ENCODE measurements at places on chromosomes 3 and 15.

DNA sequence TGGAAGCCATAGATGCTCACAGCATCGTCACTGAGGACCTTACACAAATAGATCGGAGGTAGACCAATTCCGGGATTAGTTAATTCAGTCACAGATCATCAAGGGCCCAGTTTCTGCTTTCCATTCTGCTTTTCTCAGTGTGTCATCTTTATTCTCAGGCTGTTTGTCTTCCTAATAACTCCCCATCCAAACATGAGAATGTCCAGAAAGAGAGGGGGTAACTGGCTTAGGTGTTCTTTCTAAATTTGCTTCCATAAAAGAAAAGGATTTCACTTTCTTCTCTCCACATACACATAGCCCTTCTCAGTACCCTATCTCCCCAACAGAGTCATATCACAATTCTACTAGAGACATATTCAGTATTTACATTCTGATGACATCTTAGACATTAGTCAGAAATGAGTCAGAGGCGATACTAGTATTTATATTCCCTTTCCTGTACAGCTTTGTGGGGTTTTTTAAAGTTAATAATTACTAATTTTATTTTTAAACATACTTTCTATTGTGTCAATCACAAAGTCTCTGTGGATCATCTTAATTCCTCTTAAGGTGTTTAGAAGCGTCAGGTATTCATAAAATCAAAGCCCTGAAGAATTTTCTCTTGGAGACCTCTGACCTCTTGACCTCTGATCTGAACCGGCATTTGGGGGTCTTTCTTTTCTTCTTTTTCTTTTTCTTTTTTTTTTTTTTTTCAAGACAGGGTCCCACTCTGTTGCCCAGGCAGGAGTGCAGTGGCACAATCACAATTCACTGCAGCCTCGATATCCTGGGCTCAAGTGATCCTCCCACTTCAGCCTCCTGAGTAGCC, 24.3 kb upstream of the IL12A start:
- H3K4me1 ChIP-seq: peaks cover 9% of the 10 kb centered on the region
- H3K36me3 ChIP-seq: no peaks in the 10 kb centered on the region
- no peaks in the 10 kb centered on the region for H3K27me3 ChIP-seq
- peak overlapping the region; percentile 62 for H3K27ac ChIP-seq

DNA sequence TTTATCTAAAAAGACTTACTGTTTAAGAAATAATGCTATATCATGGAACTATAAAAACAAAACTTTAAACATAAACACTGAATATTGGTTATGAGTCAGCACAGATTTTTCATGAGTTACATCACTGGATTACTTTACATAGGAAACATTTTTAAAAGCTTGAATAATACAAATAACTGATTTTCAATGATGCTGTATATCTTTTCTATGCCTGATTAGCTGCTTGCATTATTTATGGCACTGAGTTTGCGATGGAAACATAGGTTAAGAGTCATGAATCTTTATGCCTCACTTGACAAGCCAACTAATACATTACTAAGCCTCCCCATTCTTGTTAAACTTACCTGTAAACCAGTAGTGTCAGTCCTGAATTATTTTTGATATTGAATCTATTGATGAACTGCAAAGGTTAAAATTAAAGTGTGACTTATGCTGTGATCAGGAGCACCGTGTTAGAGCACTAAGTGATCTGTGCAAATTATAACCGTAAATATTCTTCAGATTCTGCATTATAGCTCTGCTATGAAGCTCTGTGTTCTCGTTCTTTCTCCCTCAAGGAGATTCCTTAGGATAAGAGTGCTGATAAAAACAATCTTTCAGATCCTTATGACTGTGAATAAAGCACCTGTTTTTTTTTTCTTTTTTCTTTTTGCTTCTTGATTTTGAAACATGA, 437.3 kb upstream of the BCHE start:
- peak; percentile 36 for DNase-seq
- H3K27ac ChIP-seq: peak overlapping the region; percentile 53
- no peak overlapping the region for H3K4me3 ChIP-seq
- H3K4me1 ChIP-seq: peaks cover 4% of the 10 kb centered on the region
- no peaks in the 10 kb centered on the region for H3K36me3 ChIP-seq
- H3K27me3 ChIP-seq: no peaks in the 10 kb centered on the region

DNA sequence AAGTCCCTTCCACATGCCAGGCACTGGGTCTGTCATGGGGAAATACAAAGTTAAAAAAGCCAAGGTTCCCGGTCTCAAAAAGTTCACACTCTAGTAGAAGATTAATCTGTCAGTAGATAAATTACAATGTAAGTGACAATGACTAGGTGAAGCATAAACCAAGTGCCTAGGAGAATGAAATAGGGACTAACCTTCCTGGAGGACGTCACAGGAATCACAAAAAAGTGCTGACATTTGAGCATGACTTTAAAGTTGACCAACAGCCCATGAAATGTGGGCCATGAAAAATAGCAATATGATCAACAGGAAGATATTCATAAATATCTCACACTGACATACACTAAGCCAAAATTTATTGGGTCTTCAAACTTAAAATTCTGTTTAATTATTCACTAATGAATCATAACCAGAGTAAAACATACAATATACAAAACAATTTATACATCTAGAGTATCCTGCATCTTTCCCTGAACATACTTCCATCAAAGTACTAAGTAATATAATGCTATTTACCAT, 20.0 kb downstream of the COPS2 start:
- H3K4me3 ChIP-seq: no peak overlapping the region
- no peaks in the 10 kb centered on the region for H3K27me3 ChIP-seq

DNA sequence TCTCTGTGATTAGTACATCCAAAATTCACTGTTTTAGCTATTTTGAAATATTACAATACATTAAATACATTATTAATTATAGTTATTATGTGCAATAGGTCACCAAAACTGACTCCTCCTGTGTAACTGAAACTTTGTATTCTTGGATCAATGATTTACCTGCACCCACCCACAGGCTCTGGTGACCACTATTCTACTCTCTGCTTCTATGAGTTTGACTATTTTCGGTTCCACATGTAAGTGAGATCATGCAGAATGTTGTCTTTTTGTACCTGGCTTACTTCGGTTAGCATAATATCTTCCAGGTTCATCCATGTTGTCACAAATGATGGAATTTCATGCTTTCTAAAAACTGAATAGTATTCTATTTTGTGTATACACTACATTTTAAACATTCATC, 43.8 kb downstream of the SLC2A2 start:
- H3K36me3 ChIP-seq: no peaks in the 10 kb centered on the region
- no peak for DNase-seq
- H3K27me3 ChIP-seq: no peaks in the 10 kb centered on the region
- H3K4me1 ChIP-seq: no peaks in the 10 kb centered on the region

DNA sequence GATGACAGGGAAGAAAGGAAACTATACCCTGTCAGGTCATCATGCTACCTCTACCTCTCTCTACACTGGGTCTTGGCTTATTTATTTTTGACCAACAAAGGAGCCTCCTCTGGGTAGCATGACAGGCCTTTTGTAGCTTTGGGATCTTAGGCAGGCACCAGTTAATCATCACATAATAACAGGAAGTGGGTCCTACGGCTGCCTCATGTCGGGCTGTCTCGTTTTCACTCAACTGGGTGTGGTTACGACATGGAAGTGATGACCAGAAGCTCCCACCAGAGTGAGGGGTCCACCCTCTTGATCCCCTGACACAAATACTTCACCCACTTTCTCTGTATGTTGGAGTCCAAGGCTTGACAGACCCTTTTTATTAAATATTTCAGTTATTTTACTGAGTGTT, 105.3 kb downstream of the CD47 start:
- no peaks in the 10 kb centered on the region for H3K27me3 ChIP-seq
- peaks cover 30% of the 10 kb centered on the region for H3K4me1 ChIP-seq
- H3K4me3 ChIP-seq: no peak overlapping the region
- no peak for DNase-seq
- H3K27ac ChIP-seq: no peak overlapping the region

GRCh38 chr3:71069797-71070196, 513.7 kb downstream of the FOXP1 start:
- H3K4me3 ChIP-seq: no peak overlapping the region
- no peak for DNase-seq
- H3K36me3 ChIP-seq: no peaks in the 10 kb centered on the region
- H3K4me1 ChIP-seq: peaks cover 32% of the 10 kb centered on the region
- H3K27ac ChIP-seq: no peak overlapping the region

GRCh38 chr15:48644827-48645557, 517 bp downstream of the FBN1 start:
- H3K4me3 ChIP-seq: peak overlapping the region; percentile 95

GRCh38 chr3:106533788-106534160, 665.0 kb upstream of the CBLB start:
- H3K4me1 ChIP-seq: peaks cover 8% of the 10 kb centered on the region
- H3K27ac ChIP-seq: peak overlapping the region; percentile 6
- DNase-seq: no peak
- no peak overlapping the region for H3K4me3 ChIP-seq

DNA sequence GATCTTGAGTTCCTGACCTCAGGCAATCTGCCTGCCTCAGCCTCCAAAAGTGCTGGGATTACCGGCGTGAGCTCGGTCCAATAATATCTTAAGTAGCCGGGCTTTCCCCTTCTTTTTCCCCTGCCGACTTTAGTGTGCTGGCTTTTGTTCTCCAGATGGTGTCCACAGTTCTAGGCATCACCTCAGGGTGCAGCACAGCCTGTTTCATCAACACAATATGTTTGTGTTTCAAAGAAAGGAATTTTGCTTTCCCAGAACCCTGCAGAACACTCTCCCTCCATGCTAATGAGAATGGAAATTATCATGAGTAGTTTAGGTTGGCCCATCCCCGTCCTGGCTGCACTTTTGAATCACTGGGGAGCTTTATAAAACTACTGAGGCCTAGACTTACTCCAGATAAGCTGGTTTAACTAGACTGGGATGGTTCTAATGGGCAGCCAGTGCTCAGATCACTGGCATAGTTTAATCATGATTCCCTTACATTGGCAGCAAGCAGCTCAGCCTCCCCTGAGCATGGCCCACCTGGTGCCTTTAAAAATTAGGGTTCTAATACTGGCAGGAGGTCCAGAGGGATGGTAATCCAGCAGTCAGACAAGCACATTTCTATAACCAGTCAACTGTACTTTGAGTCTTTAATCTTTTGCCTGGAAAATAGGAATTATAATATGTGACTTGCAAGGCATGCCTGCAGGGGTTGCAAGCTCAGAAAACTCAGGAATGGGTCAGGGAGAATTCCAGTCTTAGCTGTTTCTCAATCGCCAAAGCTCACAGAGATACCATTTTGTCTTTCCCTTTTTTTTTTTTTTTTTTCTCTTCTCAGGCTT, 127.6 kb upstream of the RASGRP1 start:
- no peaks in the 10 kb centered on the region for H3K36me3 ChIP-seq
- no peak overlapping the region for H3K4me3 ChIP-seq
- H3K4me1 ChIP-seq: peaks cover 12% of the 10 kb centered on the region
- H3K27ac ChIP-seq: no peak overlapping the region

GRCh38 chr3:34106879-34107278, 308.4 kb downstream of the PDCD6IP start:
- no peak for DNase-seq
- H3K36me3 ChIP-seq: no peaks in the 10 kb centered on the region
- no peak overlapping the region for H3K4me3 ChIP-seq
- no peak overlapping the region for H3K27ac ChIP-seq

DNA sequence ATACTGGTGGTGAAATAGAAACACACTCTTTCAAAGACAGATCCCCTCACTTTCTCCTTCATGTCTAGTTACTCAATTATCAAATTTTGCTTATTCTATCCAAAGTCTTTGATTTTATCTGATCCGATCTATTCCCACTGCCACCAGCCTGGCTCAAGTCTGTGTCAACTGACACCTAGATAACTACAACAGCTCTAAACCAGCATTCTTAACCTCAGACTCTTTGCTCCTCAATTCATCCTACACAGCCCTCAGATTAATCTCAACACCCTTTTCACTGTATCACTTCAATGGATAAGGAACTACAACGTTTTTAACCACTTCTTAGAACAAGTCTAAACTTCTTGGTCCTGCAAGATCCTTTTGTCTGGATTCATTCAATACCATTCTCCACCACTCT, 9.1 kb downstream of the KPNA1 start:
- no peaks in the 10 kb centered on the region for H3K4me1 ChIP-seq
- H3K27ac ChIP-seq: no peak overlapping the region
- H3K4me3 ChIP-seq: no peak overlapping the region
- H3K36me3 ChIP-seq: no peaks in the 10 kb centered on the region
- no peaks in the 10 kb centered on the region for H3K27me3 ChIP-seq
- DNase-seq: no peak

DNA sequence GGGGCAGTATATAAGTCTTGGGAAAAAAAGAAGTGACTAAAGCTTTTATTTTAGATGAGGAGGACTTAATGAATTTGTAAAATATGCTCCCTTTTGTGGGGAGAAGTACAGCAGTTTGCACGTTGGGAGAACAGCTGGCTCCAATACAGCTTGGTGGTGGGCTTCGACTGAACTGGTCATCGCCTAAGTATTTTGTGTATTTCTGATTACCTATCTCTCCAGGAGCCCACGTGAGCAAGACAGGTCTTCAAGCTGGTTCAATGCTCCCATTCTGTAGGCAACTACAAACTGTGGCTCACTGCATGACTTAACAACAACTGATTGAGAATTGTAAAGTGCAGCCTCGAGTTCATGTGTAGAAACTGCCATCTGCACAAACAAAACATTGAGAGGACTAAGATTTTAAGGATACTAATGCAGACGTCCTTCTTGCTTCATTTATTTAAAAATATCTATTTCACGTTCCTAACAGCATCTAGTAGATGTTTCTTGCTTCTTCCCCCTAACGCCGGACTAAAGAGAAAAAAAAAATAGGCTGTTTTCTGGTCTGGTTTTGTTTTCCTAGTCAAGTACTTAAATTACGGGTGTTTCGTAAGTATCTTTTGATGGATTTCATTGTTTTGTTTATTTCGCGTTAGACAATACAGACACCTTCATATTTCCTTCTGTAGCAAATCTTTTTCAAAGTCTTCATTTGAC, 1.4 kb upstream of the GREM1 start:
- H3K27ac ChIP-seq: peak overlapping the region; percentile 91
- no peak for DNase-seq
- no peaks in the 10 kb centered on the region for H3K27me3 ChIP-seq
- peaks cover 11% of the 10 kb centered on the region for H3K4me1 ChIP-seq
- peaks cover 5% of the 10 kb centered on the region for H3K36me3 ChIP-seq

DNA sequence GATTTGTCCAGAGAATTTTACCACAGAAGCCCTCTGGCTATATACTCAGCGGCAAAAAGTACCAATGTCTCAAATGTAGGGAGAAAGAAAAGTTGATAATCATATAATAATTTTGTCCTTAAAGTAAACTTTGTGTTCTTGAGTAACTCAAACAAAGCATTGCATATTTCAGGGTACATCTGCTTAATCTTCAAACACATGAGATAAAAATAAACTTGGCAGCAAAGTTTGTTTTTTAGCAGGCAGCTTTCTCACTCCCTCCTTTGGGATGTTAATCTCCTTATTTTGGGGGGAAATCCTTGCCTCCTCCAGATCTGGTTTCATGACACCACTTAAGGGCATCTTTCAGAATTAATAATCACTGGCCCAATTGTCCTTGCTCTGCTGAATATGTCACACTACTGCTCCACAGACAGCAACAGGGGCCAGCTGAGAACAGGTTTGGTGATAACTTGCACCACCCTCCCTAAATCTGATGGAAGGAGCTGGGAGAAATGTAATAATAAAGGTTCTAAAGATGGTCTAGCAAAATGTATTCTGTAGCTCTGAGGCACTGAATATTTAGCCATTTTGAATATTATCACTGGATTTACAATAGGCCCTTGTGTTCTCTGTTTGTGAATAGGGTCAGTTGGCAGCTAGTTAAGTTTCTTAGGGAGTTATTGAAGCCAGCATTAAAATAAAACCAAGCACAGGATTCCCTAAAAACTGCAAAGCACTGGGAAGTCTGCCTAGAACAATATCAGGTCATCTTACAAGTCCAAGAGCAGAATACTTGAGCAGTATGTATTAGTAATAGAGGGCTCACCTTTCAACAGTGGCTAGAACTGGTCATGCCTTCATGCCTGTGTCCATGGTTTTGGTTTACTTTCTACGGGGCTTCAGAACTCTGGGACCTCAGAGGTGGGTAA, 79.2 kb downstream of the EFL1 start:
- H3K4me3 ChIP-seq: no peak overlapping the region
- H3K4me1 ChIP-seq: peaks cover 18% of the 10 kb centered on the region
